HepG2 (cell line): ENCODE measurements at places on chromosomes 7 and 10. TPM values are rescaled to one million over a fixed set of nuclear protein-coding genes. Genes with fewer than 3 reads are reported as not detected.

The DKK1 gene
- total RNA-seq = 143 and 262 TPM in 2 replicates

The MORN4 gene
- 3.4 and 4.2 TPM in 2 replicates for total RNA-seq

The ZNF746 gene
- total RNA-seq = 8.0 and 8.1 TPM in 2 replicates

The MYL10 gene
- total RNA-seq = not detected in 2 replicates

The RAMP3 gene
- total RNA-seq = not detected in 2 replicates

The PRR15 gene
- total RNA-seq = 6.2 and 7.8 TPM in 2 replicates

The SPDYE6 gene
- total RNA-seq = 0.07 TPM in 1 of 2 replicates, not detected in the other

The FGL2 gene
- total RNA-seq = 0.08 and 0.15 TPM in 2 replicates

DNA sequence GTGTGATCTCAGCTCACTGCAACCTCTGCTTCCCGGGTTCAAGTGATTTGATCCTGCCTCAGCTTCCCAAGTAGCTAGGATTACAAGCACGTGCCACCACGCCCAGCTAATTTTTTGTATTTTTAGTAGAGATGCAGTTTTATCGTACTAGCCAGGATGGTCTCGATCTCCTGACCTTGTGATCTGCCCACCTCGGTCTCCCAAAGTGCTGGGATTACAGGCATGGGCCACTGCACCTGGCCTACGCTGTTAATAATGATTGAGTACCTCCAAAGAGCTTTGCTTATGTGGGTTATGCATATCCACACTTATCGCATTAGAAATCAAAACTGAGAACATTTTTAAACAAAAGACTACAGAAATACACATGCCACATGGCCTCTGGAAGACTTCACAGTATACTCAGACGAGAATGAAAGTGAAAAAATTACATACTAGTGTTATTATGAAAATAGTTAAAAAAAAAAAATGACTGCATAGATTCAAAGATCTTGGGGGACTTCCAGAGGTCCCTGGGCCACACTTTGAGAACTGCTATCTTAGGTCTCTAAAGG is 25.4 kb downstream of the RPP38 start:
- DNase-seq = no peak

DNA sequence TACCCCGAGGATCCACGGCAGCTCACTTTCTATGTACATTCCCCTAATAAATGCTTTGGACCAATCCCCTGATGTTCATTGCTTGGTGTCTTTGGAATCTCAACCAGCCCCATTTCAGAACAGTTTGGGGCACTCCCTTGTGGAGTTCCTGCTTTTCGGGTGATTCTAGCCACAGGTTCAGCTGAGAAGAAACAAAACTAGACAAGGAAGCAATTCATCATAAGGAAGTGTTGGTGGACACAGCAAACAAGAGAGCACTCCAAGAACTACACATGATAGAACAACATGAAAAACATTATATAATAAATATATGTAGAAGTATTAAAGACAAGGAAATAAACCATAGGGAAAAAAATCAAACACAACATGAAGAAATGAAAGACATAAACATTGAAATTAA is 6.0 kb upstream of the CCDC136 start:
- DNase-seq = no peak

- no peak for DNase-seq
Measured at GRCh38 chr7:28516390-28517172, 104.3 kb downstream of the CREB5 start.

DNA sequence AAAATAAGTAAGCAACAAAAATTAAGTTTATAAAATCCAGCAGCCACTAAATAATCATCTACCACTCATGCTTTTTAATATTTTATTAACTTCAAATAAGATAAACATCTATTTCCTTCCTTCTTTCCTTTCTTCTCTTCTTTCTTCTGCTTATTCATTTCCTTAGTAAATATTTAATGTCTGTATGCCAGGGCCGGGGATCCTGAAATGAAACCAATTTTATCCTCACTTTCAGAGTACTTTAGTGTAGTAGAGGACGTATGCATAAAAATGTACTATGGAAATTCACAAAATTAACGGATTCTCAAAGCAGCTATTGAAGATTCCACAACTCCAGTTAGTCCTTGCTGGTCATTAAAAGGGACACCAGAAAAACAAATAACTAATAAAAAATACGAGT is 224.7 kb downstream of the VTI1A start:
- no peak for DNase-seq

DNA sequence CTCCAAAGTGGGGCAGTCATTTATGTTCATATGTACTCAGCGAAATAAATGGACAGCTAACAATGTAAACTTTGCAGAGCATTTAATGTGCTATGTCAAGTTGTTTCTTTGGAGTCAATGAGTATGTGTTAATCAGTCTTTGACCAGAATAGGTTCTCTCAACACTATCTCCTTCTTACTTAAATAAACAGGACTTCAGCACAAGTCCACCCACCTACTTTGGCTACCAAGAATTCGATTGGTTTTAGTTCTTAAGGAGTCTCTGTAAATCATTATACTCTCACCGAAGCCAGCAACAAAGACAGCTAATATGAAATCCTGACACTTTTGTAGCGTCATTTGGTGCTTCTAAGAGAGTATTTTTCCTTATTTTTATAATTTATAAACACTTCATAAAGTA is 6.9 kb downstream of the WEE2 start:
- no peak for DNase-seq

DNA sequence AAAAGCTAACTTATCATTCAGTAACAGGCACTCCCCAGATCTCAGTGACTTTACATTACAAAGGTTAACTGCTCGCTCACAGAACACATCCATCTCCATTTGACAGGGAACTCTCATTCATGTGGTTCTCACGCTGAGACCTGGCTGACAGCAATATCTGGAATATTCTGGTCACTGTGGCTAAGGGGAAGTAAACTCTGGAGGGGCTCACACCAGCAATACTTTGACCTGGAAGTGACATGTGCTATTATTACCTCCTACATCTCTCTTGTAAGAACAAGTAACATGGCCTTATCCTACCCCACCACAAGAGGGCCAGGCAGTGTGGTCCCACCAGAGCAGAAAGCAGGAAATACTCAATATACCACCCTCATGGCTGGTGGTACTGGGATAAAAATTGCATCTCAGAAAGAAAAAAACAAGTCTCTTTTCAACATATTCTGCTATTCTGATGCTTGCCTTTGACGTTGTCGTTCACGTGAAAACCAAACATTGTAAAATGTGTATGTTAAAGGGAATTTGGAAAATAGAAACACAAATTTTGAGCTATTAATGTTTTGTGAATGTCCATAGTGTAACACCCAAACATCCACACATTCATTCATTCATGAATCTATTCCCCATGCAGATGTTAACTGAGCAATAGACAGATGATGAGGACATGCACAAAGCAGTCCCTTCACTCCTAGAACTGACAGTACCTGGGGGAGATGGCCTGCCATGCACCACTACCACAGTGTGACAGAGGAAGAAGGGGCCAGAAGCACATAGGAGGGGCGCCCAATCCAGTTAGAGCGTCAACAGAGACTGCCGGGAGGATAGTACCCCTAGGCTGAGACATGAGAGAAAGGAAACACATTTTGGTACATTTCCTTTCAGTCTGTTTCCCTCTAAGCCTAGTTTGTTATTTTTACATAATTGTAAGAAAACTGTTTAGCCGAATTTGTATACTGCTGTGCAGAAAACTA is 166.0 kb upstream of the SP4 start:
- peak; percentile 32 for DNase-seq

DNA sequence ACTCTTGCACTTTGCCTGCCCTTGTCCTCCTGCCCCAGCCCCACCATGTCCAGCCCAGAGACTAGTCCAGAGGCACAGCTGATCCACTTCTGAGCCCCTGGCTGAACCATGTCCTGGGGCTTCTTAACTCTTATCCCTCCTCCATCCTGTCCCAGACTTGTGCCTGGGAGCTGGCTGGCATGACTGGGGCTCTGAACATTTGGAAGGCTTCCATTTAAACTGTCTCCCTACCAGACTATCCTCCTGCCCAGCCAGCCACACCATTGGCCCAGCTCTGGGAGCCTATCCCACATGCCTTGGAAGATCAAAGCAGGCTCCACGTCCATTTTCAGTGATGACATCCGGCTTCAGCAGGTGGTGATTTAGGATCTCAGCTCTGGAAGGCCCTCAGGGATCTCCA is 57.4 kb downstream of the FAM241B start:
- no peak for DNase-seq

GRCh38 chr7:150479023-150479716 is 28.7 kb downstream of the GIMAP8 start:
- no peak for DNase-seq

GRCh38 chr10:127055263-127055662 is 141.1 kb downstream of the INSYN2A start:
- no peak for DNase-seq

- no peak for DNase-seq
Measured at GRCh38 chr7:131288450-131288849, 39.2 kb upstream of the MKLN1 start.

GRCh38 chr10:117674646-117675045 is 132.1 kb downstream of the EMX2 start:
- DNase-seq = no peak

GRCh38 chr10:130740915-130741750 is 570.4 kb downstream of the TCERG1L start:
- no peak for DNase-seq

DNA sequence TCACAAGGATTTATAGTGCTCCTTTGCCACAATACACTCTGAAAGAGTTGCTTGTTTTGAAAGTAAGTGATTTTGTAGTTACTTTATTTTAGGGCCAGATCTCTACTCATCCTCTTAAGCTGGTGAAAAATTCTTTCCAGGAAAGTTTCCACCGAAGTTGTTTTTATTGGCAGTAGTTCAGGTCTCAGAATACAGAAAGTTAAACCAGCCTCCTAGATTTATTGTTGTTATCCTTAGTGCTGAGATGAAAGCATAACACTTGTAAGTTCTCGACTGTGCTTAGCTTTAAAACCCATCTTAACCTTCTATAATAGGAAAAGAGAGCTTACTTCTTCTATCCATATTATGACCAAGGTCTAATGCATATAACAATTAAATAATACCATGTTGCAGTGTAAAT is 5.5 kb downstream of the AP3M1 start:
- DNase-seq = no peak

DNA sequence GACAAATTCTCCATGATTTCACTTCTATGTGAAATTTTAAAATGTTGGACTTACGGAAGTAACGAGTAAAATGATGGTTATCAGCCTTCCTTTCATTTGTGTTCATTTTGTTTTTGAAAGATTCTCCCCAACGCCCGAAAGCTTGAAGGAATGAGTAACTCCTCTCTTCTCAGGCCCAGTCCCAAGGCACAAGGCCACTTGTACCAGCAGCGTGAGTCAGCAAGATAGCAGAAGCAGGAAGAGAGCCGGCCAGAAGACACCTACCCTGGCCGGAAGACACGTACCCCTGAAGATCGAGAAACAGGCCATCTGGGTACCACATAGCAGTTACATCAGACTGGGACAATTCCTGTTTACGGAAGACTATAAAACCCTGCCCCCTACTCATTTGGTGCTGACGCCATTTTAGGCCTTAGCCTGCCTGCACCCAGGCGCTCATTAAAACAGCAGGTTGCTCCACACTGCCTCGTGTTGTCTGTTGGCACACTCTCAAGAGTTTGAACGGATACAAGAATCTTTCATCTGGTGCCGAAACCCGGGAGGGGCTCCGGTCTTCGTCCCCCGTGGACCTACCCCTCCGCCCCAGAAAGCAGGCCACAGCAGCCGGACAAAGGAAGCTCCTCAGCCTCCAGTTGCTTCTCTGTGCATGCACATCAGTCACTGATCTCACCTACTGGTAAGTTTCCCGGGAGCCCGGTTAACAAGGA is 60.4 kb downstream of the LRRC17 start:
- DNase-seq = no peak

DNA sequence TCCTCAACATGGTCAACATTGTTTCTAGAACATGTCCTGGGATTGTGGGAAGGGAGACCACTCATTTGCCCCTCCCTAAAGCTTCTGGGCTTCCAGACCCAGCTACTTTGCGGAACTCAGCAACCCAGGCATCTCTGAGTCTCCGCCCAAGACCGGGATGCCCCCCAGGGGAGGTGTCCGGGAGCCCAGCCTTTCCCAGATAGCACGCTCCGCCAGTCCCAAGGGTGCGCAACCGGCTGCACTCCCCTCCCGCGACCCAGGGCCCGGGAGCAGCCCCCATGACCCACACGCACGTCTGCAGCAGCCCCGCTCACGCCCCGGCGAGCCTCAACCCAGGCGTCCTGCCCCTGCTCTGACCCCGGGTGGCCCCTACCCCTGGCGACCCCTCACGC is at the start of gene EPO:
EPO (plus strand) TSS at position 190 of the 392 bp plus-strand sequence. CDS start 513 bp downstream, outside the sequence.
- DNase-seq = no peak

DNA sequence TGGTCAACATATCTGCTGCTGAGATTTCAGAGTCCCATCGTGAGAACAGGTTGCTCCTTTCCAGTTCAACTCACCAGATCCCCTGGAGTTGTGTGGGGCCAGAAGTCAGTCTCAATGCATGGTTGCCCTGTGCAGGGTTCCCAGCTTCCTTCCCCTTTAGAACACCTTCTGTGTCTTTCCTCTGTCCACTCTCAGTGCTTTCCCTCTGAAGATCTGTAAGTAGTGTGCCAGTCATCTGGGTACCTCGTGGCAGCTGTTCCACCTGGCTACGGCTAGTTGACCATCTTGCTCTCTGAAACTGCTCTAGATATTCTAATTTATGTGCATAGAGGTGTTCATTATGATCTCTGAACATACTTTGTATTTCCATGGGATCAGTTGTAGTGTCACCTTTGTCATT is 36.1 kb upstream of the PRSS37 start:
- DNase-seq = no peak

DNA sequence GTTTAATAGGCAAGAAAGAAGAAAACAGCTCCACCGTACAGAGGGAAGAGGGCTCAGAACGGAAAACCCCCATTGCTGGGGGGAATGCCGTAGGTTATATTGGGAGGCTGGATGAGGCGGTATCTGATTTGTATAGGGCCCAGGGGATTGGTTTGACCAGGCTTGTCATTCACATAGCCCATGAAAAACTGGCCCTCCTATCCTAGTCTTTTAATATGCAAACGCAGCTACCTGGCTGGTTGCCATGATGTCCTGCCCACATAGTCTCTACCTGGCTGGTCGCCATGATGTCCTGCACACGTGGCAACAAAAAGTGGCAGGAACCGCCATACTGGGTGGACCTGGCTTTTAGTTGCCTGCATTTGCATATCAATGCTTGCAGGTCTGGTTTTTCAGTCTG is 84.7 kb downstream of the AUTS2 start:
- DNase-seq = no peak

GRCh38 chr10:34732926-34733325 is 82.2 kb downstream of the PARD3 start:
- DNase-seq = peak; percentile 65

DNA sequence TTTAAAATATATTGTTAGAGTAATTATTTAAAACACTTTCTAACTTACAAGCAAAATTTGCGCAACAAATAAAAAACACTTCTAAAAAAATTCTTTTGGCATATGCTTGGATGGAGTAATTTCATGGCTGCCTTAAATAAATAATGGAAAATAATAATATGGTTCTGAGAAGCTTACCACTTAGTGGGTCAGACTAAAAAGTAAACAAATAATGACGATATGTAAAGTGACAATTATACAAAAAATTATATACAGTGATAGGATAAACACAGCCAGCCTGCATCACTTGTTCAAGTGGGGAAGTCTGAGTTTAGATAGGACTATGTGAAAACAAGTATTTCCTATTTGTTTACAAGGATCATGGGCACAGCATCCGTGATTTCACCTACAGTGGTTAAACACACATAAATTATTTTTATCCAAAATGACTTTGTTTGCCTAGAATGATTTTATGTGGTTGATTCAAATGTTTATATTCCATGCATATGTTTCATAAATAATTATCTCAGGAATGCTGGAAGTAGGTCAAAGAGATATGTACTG is 141.7 kb upstream of the SEMA3D start:
- no peak for DNase-seq
